ENCODE measurements at places on chromosomes 4 and X.

DNA sequence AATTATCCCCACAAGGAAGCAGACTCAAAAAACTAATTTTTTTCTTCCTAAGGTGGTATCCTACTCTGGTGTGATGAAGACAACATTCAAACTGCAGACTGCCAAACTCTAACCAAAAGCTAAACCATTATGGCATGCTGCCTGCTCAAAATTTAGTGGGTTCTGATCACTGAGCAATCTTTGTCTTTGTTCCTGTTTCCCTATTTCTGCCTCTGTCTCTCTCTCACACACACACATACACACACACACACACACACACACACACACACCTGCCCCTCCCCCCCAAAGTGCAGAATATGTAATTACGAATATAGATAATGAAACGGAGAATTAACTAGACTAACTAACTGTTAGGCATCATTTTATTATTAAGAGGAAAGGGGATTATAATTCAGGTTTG, 1278.6 kb downstream of the PCDH7 start:
- DNase-seq, result no peak

GRCh38 chrX:56783450-56783831, 54.4 kb downstream of the NBDY start:
- DNase-seq, result no peak

- no peak for DNase-seq
Observed at GRCh38 chr4:148405161-148405893, 36.9 kb downstream of the NR3C2 start.

- DNase-seq, result no peak
Observed at GRCh38 chr4:128827296-128827695, 17.8 kb downstream of the JADE1 start.

DNA sequence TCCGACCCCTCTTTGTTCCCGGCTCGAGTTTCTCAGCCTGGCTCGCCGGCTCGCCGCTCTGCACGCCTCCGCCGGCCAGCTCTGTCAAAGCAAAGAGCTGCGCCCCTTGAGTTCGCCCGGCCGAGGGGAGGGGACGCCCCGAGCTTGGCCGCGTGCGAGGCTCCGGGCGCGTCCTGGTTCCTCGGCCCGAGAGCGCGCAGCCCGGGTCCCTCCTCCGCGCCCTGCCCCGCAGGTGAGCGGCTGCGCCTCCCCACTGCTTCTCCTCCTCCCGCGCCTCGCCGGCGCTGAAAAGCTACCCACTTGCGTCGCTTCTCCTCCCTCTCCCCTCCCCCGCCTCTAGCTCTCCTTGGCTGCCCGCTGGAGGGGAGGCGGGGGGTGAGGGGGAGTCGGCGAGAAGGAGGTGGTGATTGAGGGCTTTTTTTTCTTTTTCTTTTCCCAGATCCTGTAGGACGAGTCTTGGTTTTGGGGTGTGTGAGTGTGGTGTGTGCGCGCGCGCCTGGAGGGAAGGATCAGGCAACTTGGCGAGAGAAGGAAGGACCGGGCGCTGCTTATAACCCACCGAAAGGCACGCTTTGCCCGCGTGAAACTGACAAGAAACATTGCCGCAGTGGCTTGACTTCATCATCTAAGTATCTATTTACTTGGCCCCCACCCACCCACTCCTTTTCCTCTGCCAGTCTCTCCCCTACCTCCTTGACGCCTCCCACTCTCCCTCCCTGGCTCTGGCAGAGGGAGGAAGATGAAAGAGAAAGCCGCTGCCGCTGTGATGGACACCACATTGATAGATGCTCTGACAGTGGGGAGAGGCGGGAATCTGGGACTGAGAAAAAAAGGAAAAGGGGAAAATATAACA, at the start of gene LEF1:
Gene LEF1, minus strand, starts transcription at position 262 of the 853 bp plus-strand sequence. CDS start 1,165 bp downstream, outside the sequence.
- no peak for DNase-seq

DNA sequence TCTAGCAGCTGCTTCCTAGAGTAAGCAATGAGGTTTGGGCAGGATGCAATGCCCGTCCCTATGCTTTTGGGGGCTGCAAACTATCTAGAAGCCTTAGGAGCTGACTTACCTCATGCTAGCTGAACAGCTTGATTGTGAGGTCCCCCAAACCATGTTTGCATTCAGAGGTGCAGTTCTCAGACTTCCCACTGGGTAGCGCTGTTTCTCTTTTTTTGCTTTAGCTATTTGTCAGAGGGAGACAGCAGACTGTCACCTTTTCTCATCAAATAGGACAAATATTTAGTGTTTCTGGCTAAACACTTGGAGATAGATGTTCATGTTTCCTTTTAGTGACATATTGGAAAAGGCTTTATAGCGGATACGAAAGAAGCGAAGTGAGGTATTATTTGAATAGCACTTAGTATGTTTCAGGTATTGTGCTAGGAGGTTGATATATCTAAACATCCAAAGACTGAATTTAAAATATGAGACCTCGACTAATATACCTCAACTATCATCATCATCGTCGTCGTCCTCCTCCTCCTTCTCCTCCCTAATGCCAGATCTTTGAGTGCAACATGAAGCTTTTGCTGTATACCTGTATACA, 18.7 kb upstream of the TMEM192 start:
- peak; percentile 11 for DNase-seq

DNA sequence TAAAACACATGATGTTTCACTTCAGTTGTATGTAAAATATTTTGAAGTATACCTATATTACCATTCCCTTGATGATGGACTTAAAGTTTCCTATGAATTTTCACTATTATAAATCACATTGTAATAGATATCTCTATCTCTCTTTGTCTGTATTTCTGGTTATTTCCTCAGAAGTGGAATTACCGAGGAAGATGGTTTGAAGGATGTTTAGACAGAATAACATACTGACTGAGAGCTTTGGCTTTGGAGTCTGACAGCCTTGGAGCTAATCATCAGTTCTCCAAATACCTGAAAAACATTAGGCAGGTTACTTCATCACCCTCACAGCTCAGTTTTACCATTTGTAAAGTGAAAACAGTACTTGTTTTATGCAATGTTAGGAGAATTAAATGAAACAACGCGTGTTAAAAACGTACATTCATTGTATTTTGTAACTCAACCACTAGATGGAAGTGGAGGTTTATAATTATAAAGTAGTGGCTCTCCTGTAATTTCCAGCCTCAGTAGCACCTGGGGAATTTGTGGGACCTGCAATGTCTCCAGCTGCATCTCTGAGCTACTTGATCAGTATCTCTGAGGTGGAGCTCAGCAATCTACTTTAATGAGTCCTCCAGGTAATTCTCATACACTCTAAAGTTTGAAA, 14.3 kb downstream of the JCHAIN start:
- DNase-seq, result no peak

DNA sequence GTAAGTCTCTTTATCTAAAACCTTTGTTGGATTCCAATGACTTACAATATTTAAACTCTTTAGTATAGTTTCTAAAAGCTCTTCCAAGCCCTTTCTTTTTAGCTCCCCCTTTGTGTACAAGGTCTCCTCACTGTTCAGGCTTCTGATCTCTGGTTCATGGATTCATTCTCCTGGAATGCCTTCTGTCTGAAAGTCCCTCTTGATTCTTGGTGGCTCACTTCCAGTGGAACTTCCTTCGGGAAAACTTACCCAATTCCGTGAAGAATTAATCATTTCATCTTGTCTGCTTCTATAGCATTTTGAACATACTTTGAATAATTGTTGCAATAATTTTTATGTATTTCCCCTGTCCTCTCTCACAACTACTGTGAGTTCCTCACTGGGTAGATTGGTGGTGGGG, 3.6 kb downstream of the ARHGAP24 start:
- DNase-seq, result peak; percentile 66

DNA sequence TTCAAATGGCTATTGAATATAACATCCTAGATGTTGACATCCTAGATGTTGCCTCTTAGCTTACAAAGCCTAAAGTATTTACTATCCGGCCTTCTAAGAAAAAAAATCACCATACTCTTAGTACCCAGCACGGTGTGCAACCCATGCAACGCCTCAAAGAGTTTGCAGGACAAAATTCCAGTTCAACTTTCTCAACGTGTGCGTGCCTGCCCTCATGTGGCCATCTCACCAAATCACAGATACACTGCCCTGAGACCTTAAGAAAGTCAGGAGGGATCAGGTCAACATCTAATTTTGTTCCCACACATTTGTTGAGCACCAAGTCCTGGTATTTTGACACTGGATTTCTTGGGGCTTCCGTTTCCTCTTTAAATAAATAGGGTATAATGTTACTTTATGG, 68.3 kb downstream of the CRMP1 start:
- no peak for DNase-seq

DNA sequence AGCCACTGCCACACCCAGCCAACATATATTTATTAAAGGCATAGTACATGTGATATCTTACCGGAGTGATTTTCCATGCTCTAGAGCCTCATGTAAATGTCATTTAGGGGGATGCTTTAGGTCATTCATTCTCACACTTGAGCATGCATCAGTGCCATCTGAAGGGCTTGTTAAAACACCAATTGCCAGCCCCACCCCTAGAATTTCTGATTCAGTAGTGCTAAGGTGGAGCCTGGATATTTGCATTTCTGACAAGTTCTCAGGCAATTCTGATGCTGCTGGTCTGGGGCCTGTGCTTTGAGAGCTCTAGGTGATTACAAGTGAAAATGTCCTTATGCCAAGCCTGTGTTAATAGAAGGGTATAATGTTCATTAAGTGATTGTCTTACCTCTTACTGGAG, 107.7 kb downstream of the PHEX start:
- no peak for DNase-seq

DNA sequence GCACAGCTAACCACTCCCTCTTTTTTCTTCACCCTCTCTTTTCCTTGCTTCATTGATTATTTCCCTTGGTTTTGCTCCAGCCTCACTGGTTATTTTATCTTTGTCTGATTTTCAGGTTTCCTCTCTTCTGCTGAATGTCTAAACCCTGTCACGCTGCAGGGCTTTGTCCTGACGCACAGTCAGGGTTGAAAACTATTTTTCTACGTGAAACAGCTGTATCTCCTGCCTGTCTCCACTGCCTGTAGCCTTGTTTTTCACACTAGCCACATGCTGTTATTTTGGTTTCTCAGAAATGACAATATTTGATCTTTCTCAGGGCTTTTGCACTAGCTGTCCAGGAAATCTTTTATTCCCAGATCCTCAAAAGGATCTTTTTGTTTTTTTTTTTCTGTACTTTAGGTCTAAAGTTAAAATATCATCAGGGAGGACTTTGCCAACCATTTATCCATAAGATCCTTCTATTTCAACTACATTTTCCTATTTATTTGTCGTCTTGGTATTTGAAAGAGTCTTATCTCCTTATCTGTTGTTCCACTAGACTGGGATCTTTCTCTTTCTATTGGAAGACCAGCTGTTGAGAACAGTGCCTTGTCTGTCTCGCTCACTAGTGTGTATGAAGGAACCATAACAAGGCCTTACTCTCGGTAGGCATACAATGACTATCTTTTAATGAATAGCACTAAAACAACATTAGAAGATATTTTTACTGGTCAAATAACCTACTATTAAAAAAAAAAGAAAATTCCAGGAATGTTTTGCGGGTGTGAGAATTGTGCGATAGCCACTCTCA, 164.3 kb downstream of the PDHA2 start:
- DNase-seq, result no peak

GRCh38 chr4:138392751-138393308, 150.7 kb upstream of the SLC7A11 start:
- no peak for DNase-seq

GRCh38 chrX:133776072-133776471, 209.3 kb downstream of the GPC3 start:
- no peak for DNase-seq

DNA sequence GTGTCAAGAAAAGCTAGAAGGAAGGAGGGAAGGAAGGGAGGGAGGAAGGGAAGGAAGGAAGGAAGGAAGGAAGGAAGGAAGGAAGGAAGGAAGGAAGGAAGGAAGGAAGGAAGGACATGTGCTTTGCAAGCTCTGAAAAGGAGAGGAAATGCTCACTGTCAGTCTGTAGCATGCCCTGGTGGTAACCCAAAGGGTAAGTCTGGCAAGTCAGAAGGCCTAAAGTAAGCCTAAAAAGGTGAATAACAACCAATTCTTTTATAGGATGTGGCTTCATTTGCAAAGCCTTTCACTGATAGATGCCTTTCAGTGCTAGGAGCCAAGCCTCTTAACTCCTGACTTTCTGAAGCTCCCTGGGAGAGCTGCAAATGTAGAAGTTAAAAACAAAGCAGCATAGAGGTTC, 542.6 kb downstream of the CFAP47 start:
- DNase-seq, result no peak

DNA sequence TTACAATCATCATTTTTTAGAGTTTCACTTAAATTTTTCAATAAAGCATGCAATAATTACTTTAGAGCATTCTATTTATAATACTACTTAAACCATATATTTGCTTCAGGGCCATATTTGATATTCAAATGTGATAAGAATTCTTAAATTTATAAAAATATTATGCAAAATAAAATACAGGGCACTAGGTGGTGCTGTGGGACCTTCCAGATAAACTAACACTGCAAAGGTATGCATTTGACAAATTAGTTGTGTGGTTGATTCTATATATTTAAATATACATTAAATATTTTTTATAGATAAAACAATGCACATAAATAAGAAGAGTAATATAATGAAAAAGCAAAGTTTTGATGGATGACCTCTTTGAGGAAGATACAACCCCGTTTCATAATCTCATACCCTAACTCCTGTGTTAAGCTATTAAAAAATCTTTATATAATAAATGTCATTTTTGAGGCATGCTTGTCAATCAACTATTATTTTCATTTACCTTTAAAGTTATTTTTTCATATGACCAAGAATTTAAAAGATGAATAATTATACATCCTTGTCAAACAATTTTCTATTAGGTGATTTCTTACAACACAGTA, 128.4 kb downstream of the REELD1 start:
- no peak for DNase-seq

- no peak for DNase-seq
Observed at GRCh38 chr4:25847329-25847728, 15.5 kb downstream of the SEL1L3 start.

DNA sequence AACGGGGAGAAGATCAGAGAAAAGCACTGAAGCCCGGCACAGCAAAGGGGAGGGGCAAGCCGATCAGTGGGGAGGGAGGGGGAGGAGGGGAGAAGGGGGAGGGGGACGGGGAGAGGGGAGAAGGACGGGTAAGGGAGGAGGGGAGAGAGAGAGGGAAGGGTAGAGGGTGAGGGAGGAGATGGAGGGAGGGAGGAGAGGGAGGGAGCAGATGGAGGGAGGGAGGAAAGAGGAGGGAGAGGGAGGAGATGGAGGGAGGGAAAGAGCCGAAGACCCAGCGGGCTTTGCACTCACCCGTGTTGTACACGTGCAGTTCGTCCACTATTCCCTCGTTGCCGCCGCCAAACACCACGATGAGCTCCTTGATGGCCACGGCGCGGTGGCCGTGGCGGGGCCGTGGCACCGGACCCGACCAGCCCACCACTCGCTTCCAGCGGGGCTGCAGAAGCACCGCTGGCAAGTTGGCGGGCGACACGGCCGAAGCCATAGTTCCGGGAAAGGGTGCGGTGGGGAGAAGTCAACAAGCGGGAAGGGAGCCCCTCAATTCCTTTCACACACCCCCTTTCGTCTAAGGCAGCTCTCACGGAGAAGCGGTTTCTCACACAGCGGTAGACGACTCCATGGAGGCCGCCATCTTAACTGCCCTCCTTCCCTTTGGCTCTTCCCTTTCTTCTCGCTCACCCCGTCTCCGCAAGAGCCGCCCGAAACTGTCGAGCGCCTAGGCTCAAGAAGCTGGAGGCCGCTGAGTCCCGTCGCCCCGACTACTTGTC, 1.1 kb downstream of the HCFC1 start:
- peak; percentile 69 for DNase-seq

GRCh38 chrX:39318506-39319343, 517.5 kb downstream of the MID1IP1 start:
- no peak for DNase-seq

- DNase-seq, result no peak
Observed at GRCh38 chr4:143184217-143184502, 557 bp upstream of the USP38 start.

GRCh38 chrX:137847376-137847775, 281.4 kb downstream of the ZIC3 start:
- DNase-seq, result no peak
